Inflammatory macrophage treated with lipopolysaccharide for 4 hours (primary cell): ENCODE measurements at places on chromosomes 7 and 10.

GRCh38 chr7:70565721-70566370, 566.1 kb upstream of the GALNT17 start:
- no peak for DNase-seq

- no peak for DNase-seq
These were observed 306.4 kb upstream of the ZNF32 start for GRCh38 chr10:43955002-43955596.

DNA sequence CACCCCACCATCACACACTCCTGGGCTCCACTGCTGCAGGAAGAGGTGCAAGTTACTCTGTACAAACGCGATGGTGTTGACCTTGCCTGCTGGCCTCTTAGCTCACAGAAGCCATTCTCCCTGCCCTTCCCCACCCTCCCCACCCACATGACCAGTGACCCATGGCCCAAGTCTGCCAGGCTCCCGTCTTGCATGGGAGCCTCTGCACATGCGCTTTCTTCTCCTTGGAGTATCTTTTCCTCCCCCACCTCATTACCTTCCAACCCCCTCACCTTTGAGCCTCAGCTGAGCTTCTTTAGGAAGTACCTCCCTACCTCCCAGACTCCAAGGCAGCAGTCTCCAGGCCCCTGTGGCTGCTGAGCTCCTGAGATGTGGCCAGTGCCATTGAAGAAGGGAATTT, 337.7 kb upstream of the ZNF32 start:
- DNase-seq, result no peak

- DNase-seq, result no peak
These were observed 297.4 kb upstream of the NEBL start for GRCh38 chr10:21194510-21194993.

- no peak for DNase-seq
These were observed 890.0 kb downstream of the GRM8 start for GRCh38 chr7:126362746-126363145.
